Activated T-helper 17 cell treated with anti-CD3 and anti-CD28 coated beads, Interleukin-2, amount 50 U/mL, for 72 hours (primary cell): ENCODE measurements at places on chromosomes 2 and 18.
A peak's percentile ranks its signal among the peaks of the same experiment; 100 is the strongest.

DNA sequence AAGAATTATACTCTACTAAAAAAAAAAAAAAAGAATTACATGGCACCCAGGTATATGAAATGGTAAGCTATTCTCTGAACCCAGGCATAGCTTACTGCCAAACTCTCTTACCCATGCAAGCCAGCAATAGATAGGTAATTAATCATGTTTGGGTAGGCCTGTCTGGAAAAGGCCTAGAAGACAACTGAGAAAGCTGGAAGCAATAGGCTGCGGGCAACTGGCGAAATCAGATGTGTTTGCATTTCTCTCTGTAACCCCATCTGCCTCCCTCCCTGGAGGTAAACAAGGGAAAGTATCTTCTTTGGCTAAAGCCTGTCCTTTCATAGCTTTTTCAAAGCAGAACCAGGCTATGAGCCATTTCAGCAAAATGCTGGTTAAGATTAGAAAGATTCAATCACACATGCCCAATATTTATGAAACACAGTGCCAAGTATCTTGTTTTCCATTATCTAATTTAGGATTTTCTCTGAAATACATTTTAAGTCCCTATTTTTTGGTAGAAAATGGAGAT lies 934.8 kb upstream of the DDX18 start:
- no peaks in the 10 kb centered on the region for H3K36me3 ChIP-seq
- H3K27ac ChIP-seq, result no peak overlapping the region
- no peak overlapping the region for H3K4me3 ChIP-seq
- no peaks in the 10 kb centered on the region for H3K27me3 ChIP-seq
- ATAC-seq, result no peak
- H3K4me1 ChIP-seq, result no peaks in the 10 kb centered on the region

- ATAC-seq, result no peak
- no peaks in the 10 kb centered on the region for H3K27me3 ChIP-seq
- no peak overlapping the region for H3K27ac ChIP-seq
- no peak overlapping the region for H3K4me3 ChIP-seq
- no peaks in the 10 kb centered on the region for H3K36me3 ChIP-seq
- peaks cover 6% of the 10 kb centered on the region for H3K4me1 ChIP-seq
Measured at GRCh38 chr2:54755641-54756326, 32.3 kb downstream of the EML6 start.

DNA sequence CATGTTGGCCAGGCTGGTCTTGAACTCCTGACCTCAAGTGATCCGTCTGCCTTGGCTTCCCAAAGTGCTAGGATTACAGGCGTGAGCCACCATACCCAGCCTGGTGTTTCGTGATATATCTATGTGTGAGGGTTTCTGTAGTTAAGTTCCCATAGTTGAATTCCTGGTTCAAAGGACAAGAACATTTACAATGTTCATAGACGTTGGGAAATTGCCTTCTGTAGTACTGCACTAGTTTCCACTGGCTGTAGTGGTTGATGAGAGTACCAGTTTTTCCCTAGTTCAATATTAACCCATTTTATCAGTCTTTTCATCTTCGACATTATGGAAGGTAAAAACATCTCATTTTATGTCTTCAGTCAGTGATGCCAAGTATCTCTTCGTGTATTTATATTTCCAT lies 171.0 kb downstream of the NEDD4L start:
- H3K4me1 ChIP-seq, result peaks cover 5% of the 10 kb centered on the region
- H3K27ac ChIP-seq, result no peak overlapping the region
- H3K36me3 ChIP-seq, result no peaks in the 10 kb centered on the region
- no peak for ATAC-seq

GRCh38 chr2:58206785-58207184 lies 34.3 kb downstream of the FANCL start:
- H3K27ac ChIP-seq, result no peak overlapping the region
- no peaks in the 10 kb centered on the region for H3K27me3 ChIP-seq
- ATAC-seq, result no peak

GRCh38 chr2:31137211-31138036 lies 816 bp downstream of the GALNT14 start:
- peaks cover 51% of the 10 kb centered on the region for H3K27me3 ChIP-seq
- peaks cover 7% of the 10 kb centered on the region for H3K4me1 ChIP-seq
- peak overlapping the region; percentile 50 for H3K4me3 ChIP-seq
- H3K36me3 ChIP-seq, result no peaks in the 10 kb centered on the region
- ATAC-seq, result peak; percentile 11
- H3K27ac ChIP-seq, result no peak overlapping the region

GRCh38 chr2:142299021-142299420 lies 168.2 kb upstream of the LRP1B start:
- ATAC-seq, result no peak
- no peaks in the 10 kb centered on the region for H3K27me3 ChIP-seq
- H3K4me3 ChIP-seq, result no peak overlapping the region
- H3K4me1 ChIP-seq, result no peaks in the 10 kb centered on the region
- H3K36me3 ChIP-seq, result no peaks in the 10 kb centered on the region

- no peak overlapping the region for H3K4me3 ChIP-seq
- H3K27ac ChIP-seq, result no peak overlapping the region
- H3K27me3 ChIP-seq, result peaks cover 7% of the 10 kb centered on the region
- H3K4me1 ChIP-seq, result no peaks in the 10 kb centered on the region
Measured at GRCh38 chr2:88885679-88886416, 194.4 kb downstream of the RPIA start.
